NCI-H1417 treated with DMSO at 0.1 percent for 48 hours (cell line): ENCODE measurements at places on chromosomes 7 and 10.

- DNase-seq = no peak
These were observed 118.1 kb downstream of the INHBA start for GRCh38 chr7:41584746-41585145.

GRCh38 chr10:87550741-87551140 is 46.0 kb downstream of the MINPP1 start:
- DNase-seq = no peak

DNA sequence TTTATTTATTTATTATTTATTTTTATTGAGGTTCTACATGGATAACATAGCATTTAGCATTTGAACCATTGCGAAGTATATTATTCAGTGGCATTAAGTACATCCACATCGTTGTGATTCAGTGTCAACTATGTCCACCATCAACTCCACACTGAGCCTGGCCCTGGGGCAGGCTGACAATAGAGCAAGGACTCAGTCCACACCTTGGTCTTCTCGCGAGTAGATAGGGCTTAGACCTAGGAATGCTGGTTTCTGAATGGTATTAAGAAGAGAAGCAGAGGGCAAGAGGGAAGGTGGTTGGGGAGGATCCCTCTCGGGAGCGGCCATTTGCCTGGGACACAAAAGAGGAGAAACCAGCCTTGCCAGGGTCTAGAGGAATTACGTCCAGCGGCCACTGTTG is 599.2 kb upstream of the MGMT start:
- no peak for DNase-seq

- no peak for DNase-seq
These were observed 625.7 kb upstream of the ANKRD30A start for GRCh38 chr10:36499693-36500092.

- DNase-seq = no peak
These were observed 3.6 kb downstream of the C10orf67 start for GRCh38 chr10:23341004-23341403.

- DNase-seq = no peak
These were observed 43.6 kb upstream of the CDK14 start for GRCh38 chr7:90552521-90552920.
